ENCODE measurements at places on chromosomes 3 and 15.

DNA sequence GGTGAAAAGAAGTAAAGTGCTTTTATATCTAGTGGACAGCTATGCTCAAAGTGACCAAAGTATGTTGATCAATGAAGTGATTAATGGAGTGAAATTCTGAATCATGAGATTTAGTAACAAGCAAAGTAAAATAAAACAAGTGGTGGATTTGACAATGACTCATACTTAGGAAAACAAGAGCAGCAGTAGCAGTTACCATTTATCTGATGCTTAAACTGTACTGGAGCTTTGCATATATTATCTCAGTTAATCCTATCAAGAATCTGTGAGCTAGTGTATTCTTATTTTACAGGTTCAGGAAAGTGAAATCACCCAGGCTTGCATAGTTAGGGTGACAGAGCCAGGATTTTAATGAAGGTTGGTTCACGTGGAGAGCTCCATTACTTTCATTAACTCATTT, 50.6 kb upstream of the SPATA16 start:
- no peak for DNase-seq

DNA sequence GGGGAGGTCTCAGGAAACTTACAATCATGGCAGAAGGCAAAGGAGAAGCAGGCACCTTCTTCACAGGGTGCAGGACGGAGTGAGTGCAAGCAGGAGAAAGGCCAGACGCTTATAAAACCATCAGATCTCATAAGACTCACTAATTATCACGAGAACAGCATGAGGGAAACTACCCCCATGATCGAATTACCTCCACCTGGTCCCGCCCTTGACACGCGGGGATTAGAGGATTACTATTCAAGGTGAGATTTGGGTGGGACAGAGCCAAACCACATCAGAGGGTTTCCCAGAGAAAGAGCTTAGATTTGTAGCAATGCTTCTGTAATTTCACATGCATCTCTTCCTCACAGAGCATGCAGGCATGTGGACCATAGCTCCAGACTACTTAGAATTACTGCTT, 615.7 kb upstream of the UBE2E2 start:
- no peak for DNase-seq

DNA sequence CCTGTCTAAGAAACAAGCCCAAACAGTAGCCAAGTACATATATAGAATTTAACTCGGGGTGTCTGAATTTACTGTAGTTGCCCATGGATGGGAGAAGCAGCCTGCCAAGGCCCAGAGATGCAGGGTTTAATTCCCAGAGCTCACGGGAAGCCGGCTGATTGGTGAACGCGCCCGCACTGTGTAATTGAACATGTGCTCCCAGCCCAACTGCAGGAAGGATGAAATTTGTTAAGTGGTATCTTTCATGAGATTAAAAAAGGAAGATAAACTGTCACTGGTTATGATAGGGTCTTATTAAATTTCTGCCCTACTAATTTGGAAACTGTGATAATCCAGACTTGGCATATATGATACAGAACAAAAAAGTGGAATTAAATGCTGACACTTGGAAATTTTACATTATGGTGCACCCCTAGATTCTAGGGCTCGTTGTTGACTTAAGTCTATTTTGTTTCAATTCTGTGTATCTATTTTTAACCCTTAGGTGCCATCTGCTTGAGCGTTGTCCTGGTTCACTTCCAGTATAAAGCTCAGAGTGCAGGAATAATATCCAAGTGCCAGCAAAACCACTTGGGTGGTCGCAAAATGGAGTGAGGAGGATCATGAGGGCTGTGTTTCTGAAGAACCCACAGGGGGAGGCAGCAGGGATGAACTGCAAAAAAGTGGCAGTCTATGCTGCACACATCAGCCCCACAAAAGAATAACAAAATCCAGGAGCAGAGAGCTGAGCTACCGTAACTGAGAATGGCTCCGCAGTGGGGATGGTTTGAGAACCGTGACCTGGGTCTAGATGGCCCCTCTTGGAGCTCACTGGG, 13.8 kb upstream of the TMC3 start:
- DNase-seq: no peak

DNA sequence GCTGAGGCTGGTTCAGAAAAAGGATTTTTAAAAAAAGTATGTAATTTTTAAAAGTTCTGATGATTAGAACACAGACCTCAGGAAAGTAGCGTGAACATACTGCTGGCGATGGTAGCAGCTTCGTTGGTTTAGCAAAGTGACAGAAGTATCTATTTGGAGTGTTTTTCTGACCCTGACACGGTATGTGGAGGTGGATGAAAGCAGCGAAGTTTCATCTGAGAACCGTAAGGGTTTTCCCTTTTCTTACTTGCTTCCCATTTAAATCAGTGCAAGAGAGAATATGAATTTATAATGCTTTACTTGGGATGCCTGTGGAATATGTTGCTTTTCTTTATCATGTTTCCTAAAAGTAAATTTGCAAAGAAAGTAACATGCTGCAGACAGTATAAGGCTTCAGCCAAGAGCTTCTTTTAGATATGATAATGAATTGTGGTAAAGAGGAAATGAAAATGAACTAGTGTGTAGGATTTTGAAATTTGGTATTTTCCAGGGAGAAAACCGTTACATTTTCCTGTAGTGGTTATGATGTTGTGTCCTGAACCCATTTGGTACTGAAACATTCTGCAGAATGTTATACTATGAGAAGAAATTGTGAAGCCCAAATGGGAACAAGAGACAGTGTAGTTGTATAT, 3.9 kb downstream of the CHST2 start:
- DNase-seq: no peak

DNA sequence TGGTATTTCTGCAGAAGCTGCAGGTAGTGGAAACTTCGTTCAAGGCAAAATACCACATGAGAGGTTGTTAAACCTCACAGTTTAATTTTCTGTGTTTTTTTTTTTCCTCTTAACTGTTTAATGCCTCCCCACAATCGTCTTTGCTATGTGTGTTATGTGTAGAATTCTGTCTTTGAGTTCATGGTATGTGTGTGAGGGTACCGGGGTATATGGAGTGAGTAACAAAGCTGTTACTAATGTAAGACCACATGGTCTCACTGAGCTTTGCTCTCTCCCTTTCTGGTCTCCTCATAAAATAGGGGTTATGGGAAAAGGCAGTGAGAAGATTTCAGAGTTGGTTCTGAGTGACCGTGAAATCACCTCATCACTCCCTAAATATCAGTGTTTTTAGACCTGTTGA, 143.6 kb downstream of the USP13 start:
- no peak for DNase-seq

- DNase-seq: no peak
Measured at GRCh38 chr3:157441102-157441624, 4.5 kb downstream of the PTX3 start.

- no peak for DNase-seq
Measured at GRCh38 chr3:143770391-143770790, 77.9 kb downstream of the SLC9A9 start.

DNA sequence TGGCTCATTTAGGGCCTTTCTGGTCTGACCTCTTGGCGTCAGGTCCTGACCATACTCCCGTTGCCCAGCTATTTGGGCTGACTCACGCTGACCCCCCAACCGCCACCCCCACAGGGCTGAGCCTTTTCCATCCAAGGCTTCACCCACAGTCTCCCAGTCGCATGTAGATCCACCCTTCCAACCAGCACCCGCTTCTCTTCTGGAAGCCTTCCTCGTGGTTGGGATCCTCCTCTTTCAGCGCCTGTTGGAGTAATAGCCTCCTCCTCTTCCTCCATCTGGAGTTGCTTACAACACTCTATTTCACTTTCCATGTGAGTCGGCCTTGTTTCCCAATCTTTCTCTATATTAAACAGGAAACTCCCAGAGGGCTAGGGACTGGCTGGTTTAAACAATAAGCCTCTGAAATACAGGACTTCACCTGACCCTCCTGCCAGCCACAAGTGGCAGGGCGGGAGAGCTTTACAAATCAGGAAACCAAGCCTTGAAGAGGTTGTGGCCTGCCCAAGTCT, 2.1 kb upstream of the ALAS1 start:
- no peak for DNase-seq

DNA sequence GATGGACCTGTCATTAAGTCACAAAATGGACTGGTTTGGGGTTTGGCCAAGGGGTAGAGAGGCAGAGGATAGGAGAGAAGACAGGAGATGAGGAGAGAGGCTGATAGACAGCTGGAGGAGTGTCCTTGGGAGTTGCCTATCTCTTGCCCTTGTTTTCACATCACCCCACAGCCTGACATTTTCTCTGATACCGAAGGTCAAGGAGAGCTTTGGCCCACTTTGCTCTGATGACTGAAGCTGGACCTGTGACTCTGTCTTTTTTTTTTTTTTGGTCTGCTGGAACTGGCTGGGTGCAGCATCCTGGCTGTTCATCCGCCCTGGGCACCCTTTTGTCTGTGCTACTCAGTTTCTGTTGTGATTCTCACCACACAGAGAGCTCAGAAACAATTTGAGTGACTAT, 5.1 kb downstream of the GPD1L start:
- no peak for DNase-seq

GRCh38 chr3:37945156-37945806, 45.3 kb upstream of the VILL start:
- DNase-seq: no peak

GRCh38 chr3:111619833-111620232, 24.7 kb upstream of the ZBED2 start:
- DNase-seq: no peak

GRCh38 chr3:152208439-152208838, 60.3 kb upstream of the MBNL1 start:
- no peak for DNase-seq

- DNase-seq: no peak
Measured at GRCh38 chr3:97896547-97896946, 74.7 kb downstream of the CRYBG3 start.

GRCh38 chr3:50194903-50195500, 3.6 kb downstream of the GNAT1 start:
- DNase-seq: no peak

- peak; percentile 5 for DNase-seq
Measured at GRCh38 chr3:51799879-51800749, 21.1 kb upstream of the IQCF6 start.

- DNase-seq: no peak
Measured at GRCh38 chr3:182116386-182116785, 404.7 kb downstream of the SOX2 start.

- DNase-seq: no peak
Measured at GRCh38 chr3:31086698-31087097, 192.2 kb upstream of the GADL1 start.

DNA sequence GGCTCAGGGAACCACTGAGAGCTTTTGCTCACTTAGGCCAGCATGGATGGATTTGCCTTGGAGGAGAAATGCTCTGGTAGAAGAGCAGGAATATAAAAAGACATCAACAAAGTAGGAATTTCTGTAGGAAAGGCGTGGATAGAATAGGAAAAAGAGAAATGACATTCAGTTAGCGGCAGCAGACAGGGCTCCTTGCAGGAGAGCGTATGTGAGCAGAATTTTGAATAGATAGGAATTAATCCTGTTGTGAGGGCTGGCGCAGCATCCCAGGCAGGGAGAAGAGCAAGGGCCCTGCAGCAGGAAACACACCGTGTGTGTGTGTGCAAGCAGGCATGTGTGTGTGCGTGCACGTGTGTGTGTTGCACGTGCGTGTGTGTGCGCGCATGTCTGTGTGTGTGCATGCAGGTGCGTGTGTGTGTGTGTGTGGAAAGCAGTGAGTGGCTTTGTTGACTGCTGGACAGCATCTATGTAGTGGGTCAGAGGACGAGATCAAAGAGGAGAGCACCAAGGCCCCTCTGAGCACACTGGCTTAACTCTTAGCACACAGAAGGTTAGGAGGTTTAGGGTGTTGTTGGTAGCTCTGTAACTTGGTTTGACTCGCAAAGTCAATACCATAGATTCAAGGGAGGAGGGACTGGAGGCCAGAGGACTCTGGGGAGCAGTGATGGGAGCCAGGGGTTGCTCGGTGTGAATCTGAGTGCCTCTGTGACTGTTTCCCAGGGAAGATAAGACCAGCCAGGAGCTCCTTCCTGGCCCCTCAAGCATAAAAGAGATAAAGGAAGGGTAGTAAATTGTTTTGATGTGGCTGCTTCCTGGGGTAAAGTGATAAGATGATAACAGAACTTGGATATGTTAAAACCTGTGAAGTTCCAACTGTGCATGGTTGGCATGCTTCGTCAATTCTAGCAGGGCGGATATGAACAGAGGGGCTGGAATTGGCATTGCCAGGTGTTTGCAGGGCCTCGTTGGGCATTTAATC, 639.5 kb downstream of the NR2F2 start:
- DNase-seq: no peak

GRCh38 chr15:22955544-22956119, 24.5 kb downstream of the CYFIP1 start:
- no peak for DNase-seq

DNA sequence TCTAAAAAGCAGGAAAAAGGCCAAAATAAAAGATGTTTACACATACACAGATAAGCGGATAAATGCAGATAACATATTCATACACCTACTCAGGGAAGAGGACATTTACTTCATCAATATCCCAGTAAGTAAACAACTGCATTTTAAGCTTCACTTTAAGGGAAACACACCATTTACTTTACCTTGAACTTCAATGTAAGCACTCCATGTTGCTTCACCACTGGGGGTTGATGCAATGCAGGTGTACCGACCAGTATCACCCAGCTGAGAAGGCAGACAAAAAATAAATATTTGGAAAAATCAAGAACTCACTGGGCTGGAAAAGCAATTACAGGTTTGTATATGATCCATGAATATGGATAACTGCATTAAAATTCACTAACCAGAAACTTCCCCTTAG, 1099.5 kb downstream of the ROBO1 start:
- DNase-seq: no peak

DNA sequence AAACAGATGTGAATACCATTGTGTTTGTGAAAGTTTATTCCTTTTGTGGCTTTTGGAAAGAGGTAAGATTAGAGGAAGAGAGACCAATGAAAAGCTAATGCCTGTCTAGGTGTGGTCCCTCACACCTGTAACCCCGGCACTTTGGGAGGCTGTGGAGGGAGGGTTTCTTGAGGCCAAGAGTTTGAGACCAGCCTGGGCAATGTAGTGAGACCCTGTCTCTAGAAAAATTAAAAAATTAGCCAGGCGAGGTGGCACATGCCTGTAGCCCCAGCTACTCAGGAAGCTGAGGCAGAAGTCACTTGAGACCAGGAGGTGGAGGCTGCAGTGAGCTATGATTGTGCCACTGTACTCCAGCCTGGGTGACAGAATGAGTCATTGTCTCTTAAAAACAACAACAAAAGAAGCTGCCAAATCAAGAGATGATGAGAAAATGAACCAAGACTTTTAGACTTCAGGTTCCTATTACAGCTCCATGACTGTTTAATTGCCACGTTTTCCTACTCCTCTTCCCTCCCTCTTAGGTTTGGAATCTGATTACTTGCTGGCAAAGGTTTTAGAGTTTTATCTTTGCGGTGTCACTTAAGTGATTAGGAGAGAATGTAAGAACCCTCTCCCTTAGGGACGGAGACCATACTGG, 68.7 kb downstream of the CGNL1 start:
- DNase-seq: no peak

Data from GM12878 (cell line).